ENCODE measurements at places on chromosomes 6 and 20.
A peak's percentile ranks its signal among the peaks of the same experiment; 100 is the strongest.

GRCh38 chr20:55538261-55538908, 466.9 kb downstream of the CBLN4 start:
- DNase-seq: peak; percentile 61

DNA sequence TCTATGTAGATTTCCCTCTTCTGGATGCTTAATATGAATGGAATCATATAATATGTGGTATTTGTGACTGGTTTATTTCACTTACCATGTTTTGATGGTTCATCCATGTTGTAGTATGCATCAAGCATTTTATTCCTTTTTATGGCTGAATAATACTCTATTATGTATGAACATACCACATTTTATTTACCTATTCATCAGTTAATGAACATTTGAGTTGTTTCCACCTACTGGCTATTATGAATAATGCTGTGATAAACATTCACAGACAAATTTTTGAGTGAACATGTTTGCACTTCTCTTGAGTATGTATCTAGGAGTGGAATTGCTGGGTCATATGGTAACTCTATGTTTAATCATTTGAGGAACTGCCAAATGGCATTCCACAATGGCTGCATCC, 14.9 kb upstream of the ZNF451 start:
- DNase-seq: no peak

- no peak for DNase-seq
Observed at GRCh38 chr20:57025261-57025660, 241.2 kb downstream of the BMP7 start.

- no peak for DNase-seq
Observed at GRCh38 chr6:16095180-16095579, 33.7 kb upstream of the MYLIP start.

GRCh38 chr6:25042536-25042935, 106.8 kb upstream of the RIPOR2 start:
- no peak for DNase-seq

DNA sequence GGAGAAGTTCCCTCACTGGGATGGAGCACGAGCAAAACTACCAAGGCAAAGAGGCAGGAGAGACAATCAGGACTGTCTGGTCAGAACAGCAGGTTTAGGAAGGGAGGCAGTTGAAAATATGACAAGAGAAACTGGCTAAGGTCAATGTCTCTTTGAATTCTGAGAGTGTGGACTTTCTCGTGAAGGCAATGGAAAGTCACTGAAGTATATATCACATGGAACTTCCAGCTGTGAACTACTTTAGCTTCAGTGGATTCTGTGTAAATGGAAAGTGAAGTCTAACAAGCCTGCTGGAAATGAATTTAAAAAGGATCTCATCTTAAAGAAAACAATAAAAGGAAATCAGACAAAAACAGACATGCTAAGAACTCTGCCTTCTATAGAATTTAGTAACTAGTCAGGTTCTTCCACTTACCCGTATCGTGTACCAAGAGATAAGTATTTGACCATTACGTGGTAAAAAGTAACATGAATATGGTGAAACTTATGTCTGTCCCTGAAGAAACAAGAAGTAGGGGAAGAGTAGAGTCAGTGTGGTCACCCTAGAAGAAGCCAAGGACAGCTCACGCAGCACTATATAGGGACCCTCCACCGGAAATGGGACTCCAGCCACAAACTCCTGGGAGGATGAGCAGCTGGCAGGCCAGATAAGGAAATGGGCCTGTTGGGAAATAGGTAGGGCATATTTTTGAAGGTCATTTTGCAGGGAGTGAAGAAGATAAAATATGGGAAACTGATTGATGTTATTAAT, 123.4 kb downstream of the MAP7 start:
- DNase-seq: no peak

- peak; percentile 48 for DNase-seq
Observed at GRCh38 chr6:158040804-158041347, 59.2 kb downstream of the SYNJ2 start.

GRCh38 chr6:44471271-44471981, 83.9 kb downstream of the CDC5L start:
- DNase-seq: no peak

DNA sequence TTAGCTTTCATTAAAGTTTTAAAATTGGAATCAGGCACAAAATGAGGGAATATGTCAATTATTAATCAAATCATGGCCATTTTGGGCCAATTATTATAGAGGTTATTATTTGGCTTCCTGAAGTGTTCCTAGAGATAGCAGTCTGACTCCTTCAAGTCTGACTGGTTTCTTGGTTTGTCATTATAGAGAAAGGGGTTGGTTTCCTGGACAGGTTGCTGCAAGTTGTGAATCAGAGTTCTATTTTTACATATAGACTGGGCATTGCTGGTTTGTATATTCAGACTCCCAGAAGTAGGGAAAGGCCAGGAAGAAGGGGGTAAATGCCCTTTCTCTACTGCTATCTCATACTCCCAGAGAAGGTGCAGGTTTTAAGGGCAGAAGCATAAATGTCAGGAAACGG, 121.4 kb upstream of the CEP162 start:
- no peak for DNase-seq

DNA sequence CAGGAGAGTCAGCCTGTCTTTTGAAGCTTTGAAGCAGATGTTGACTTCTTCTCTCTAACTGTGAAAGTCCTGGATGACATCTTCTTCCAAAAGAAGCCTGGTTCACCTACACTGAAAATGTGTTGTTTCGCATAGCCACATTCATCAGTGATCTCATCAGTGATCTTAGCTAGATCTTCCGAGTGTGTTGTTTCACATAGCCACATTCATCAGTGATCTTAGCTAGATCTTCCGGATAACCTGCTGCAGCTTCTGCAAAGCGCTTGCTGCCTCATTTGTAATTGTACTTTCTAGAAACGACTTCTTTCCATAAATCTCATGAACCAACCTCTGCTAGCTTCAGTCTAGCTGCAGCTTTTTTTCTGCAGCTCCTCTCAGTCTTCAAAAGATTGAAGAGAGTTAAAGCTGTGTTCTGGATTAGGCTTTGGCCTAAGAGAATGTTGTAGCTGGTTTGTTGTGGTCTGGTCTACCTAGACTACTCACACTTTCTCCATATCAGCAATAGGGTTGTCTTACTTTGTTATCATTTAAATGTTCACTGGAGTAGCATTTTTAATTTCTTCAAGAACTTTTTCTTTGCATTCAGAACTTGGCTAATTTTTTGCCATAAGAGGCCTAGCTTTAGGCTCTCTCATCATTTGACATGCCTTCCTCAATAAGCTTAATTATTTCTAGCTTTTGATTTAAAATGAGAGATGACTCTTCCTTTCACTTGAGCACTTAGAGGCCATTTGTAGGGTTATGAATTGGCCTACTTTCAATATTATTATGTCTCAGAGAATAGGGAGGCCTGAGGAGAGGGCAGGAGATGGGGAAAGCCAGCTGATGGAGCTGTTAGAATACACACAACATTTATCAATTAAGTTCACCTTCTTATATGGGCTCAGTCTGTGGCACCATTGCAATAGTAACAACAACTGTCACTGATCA, 48.7 kb upstream of the EXOC2 start:
- no peak for DNase-seq

DNA sequence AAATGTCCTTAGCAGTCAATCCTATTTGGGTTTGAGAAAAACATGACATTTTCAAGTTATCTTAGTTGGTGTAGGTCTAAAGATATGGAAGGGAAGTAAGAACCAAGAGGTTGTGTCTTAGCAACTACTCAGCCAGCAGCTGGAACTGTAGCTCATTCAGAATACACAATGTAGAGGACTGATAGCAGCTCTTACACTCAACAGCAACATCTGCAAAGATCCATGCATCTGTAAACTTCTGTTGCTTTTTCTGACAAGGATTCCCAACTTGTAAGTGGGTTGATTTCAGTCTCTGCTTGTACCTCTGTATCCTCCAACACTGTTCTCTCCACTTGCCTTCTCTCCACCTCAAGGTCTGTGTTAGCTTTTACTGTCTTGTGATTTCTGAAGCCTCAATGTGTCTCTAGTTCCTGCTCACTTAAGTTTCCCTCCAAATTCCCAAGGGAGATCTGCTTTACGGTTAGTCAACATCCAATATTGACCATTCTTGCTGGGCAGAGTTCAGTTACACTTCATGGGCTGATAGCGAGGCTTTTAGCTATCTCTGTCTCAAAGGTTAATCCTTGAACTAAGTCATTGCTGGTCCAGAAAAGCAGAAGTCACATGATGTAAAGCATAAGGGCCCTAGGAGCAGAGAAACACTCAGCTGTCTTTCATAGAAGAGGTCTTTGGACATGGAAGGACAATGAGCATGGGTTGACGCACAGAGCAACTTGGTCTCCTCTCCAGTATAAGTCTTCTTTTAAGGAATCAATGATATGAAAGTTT, 71.6 kb upstream of the LGSN start:
- DNase-seq: no peak

DNA sequence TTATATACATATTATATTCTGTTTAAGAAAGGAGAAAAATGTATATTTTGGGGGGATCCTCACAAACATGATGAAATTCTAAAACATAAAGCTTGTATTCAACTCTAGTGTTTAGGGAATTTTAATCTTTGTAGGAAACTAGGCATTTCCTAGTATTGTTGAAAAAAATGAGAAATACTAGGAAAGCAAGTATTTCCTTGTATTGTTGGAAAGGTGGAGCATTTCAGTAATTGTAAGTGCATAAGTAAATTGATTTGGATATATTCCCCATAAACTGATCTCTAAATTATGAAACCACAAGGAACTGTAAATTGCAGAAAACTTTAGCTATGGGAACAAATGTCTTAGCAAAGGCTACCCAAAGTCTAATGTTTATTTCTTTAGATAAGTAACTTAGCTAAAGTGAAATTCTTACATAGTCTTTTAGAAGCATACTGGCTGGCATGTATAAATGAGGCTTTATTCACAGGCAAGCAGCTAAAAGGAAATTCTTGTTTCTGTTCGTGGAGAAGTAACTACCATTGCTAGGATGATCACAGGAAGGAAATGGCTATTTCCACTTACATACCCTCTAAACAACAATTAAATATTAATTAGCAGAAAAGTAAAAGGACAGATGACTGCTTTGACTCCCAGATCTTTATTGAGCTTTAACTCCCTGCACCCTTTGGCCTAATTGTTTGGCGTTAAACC, 19.9 kb upstream of the NRN1 start:
- DNase-seq: no peak

DNA sequence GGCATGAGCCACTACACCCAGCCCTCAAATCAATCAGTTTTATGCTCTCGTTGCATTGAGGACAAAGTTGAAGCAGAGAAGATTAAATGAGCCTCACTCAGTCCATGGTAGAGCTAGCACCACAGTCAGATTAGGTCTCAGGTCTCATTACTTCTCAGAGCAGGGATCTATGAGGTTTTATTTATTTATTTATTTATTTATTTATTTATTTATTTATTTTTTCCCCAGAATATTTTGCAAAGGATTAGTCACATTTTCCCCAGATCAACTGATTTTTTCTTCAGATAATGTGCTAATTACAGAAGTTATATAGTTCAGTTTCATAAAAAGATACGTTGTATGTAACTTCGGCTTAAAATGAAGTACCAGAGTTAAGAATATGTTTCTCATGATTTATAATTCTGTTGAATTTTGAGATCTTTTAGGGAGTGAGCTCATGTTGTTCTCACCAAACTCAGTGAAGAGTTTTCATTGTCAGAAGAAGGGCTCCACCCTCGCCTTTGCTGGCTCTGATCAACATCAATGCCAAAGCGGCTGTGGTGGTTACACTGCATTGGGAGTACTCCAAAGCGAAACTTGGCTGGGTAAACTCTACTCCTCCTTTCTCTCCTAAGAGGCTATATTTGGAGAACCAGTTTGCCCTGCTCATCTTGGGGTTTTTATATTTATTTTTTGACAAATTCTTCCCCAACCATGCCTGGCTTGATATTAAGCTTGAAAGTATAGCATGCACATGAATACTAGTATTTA, 12.9 kb upstream of the ID4 start:
- DNase-seq: no peak

GRCh38 chr20:62824476-62825332, 7.9 kb downstream of the COL9A3 start:
- peak; percentile 77 for DNase-seq

- DNase-seq: no peak
Observed at GRCh38 chr6:142482249-142482648, 180.4 kb downstream of the ADGRG6 start.

DNA sequence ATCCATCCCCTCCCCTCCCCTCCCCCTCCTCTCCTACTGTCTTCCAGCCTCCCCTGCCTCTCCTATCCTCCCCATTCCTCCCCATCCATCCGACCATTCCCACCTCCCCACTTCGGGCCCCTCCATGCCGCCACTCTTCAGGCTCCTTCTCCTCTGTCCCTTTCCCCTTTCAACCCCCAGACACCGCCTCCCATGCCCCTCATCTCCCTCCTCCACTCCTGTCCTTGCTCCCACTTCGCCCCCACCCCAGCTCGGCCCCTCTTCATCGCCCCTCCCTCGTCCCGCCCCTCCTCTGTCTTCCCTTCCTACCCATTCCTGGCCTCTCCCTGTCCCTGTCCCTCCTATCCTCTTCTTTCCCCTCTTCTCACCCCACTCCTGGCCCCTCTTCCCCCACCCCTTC, 554 bp upstream of the CST3 start:
- DNase-seq: no peak

- DNase-seq: peak; percentile 12
Observed at GRCh38 chr6:106546261-106546690, 83.0 kb downstream of the RTN4IP1 start.

GRCh38 chr6:49088631-49089030, 374.4 kb downstream of the MMUT start:
- DNase-seq: no peak

GRCh38 chr6:3650959-3651697, 100.4 kb downstream of the PXDC1 start:
- no peak for DNase-seq

DNA sequence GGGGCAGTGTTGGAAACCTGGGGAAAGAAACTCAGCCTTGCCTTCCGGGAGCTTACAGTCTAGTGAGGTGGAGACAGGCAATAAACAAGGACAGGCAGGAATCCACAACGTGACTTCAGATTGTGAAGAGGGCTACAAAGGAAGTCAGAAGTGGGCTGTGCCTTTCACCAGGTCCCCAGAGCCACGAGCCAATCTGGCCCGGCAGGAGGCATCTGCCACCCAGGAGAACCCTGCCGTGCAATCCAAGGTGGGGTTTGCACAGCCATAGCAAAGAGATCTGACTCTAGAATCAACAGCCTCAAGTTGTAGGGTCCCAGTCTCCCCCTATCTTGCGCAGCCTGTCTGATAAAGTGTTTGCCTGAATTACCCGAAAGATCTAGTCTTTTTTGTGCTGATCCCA, 5.5 kb downstream of the SLC32A1 start:
- no peak for DNase-seq

DNA sequence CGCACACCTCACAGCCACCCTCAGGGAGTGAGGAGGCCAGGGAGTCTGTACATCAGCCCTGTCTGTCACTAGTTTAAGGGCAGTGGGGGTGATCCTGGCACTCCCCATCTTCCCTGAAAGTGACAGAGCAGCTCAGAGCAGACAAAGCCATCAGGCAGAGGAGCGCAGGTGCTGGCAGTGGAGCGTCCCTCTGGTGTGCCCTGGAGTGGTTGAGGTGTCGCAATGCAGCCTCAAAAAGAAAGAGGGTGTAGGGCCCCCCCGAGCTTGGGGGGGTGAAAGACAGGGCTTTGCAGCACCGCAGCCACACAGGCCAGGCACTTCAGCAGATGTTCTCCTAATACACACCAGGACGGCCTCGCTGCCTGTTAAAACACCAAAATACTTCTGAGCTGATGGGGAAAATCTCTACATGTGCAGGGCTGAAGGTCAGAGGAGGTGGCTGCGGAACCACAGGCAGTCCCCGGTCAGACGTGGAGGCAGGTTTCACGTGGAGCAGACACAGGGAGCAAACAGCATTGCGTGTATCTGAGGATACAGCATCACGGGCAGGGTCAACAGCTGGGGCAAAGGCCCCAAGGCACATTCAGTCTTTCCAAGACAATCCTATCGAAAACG, 69.5 kb downstream of the PREX1 start:
- no peak for DNase-seq

Data from urothelium cell line (cell line).